IMR-90 (cell line): ENCODE measurements at places on chromosomes 5 and 9. TPM values are rescaled to one million over a fixed set of nuclear protein-coding genes. Genes with fewer than 3 reads are reported as not detected.

The GPR150 gene
- total RNA-seq: under 0.01 TPM in 2 replicates

GRCh38 chr5:72453246-72453775 lies 53.9 kb downstream of the ZNF366 start:
- H3K4me3 ChIP-seq: no peak overlapping the region
- DNase-seq: no peak
- no peaks in the 10 kb centered on the region for H3K27me3 ChIP-seq

DNA sequence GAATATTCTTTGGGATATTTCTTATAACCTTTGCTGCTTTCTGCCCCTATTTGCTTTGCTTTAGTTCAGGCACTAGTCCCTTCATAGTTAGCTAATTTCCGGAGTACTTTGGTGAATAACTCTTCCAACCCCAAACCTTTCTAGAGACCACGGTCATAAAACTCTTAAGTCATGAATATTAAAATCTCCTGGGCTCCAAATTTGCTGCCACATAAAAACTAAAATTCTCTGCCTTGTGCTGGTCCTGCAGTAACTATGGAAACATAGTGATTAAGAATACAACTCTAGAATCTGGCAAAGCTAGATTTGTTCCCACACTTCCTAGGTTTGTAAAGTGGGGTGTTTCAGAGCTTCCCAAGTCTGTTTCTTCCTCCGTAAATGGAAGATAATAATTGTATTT lies 10.0 kb upstream of the ACTBL2 start:
- H3K36me3 ChIP-seq: no peaks in the 10 kb centered on the region
- H3K4me1 ChIP-seq: peaks cover 23% of the 10 kb centered on the region
- no peak overlapping the region for H3K4me3 ChIP-seq
- no peak for DNase-seq

DNA sequence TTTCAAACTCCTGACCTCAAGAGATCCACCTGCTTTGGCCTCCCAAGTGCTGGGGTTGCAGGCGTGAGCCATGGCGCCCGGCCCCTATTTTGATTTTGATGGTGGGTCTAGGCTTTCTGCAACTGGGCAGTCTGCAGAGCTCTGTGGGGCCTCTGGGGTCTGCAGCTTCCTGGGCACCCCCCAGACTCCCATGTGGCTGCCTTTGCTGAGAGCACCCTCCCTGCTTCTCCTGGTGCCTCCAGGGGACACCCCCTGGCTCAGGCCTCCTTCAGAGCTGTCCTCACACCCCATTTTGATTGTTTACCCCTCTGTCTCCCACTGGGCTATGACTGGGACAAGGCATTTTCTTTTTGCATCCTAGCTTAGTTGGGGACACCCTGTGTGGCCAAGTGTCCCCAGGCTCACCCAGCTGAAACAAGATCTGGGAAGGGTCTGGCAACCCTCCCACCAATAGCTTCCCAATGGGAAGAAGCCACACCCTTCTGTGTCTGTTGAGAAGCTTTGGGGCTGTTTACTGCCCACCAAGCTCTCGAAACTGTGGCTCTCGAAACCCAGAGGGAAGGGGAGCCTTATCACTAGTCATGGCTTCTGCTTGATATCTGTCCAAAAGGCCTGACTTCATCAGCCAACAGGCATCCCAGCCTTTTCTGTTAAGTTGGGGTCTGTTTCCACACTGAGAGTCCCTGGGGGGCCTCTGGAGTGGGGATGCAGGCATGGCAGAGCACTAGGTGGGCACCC lies 204.4 kb upstream of the IER5L start:
- DNase-seq: no peak
- H3K4me1 ChIP-seq: peaks cover 4% of the 10 kb centered on the region; the same call in 1 of the 2 replicates

The TIMD4 gene
- not detected in 2 replicates for total RNA-seq
